ENCODE measurements at places on chromosomes 12 and 14.

DNA sequence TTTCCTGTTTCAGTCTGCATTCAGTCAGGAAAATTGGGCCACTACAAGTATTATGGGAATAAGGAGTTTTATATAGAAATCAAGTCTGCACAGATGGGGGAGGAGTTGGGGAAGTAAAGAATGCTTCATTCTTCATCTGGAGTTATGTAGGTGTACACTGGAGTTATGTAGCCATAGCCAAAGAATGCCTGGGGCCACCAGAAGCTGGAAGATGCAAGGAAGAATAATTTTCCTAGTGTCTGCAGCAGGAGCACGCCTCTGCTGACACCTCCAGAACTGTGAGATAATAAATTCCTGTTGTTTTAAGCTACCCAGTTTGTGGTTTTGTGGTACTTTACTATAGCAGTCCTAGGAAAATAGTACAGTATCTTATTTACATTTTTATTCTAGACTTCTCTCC, 333.4 kb downstream of the NELL2 start:
- no peak for DNase-seq

DNA sequence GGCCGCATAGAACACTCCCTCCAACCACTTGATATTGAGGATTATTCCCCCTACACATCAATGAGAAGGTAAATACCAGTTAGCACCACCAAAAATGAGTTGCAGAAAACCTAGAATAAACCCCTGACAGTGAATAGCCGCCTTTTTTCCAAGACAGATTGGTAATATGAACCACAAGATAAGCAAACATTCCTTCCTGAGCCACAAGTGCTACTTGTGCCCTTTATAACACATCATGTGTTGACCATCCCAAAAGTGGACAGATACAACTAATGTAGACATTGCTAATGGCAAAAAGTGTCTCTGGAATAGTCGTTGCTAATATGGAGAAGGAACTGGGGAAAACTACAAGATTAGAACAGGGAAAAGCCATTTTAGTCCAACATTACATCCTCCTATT, 17.2 kb downstream of the NOXRED1 start:
- no peak for DNase-seq

DNA sequence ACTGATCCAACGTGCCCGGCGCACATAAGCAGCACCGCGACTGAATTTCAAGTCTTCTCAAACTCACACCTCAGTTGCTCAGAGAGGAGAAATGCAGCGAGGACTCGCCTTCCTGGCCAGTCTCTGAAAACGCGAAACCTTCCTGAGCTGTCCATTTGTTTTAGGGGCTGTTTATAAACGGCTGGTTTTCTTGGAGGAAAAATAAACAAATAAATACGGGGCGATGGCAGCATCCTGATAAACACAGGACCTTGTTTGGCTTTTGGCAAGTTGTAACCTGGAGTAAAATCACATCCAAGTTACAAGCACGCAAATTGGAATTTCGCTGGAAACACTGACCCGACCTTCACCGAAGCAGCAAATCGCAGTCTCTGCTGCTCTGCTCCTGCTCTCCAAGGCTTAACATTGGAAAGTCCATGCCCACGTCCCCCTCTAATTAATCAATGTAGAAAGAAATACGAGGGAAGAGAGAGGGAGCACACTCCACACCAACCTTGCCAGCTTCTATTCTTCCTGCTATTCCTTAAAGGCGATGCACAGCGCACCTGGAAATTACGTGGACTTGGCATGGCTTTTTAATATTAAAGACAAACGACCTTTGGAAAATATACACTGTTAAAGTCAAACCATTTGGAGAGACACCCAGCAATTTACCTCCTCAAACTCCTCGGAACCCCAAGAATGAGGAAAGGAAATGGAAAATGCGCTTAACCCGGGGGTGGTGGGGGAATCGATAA, 248.8 kb downstream of the APAF1 start:
- no peak for DNase-seq

GRCh38 chr12:67827820-67828383, 161.3 kb upstream of the IFNG-AS1 start:
- no peak for DNase-seq

GRCh38 chr12:24719293-24719721, 229.6 kb downstream of the BCAT1 start:
- DNase-seq, result peak; percentile 2

DNA sequence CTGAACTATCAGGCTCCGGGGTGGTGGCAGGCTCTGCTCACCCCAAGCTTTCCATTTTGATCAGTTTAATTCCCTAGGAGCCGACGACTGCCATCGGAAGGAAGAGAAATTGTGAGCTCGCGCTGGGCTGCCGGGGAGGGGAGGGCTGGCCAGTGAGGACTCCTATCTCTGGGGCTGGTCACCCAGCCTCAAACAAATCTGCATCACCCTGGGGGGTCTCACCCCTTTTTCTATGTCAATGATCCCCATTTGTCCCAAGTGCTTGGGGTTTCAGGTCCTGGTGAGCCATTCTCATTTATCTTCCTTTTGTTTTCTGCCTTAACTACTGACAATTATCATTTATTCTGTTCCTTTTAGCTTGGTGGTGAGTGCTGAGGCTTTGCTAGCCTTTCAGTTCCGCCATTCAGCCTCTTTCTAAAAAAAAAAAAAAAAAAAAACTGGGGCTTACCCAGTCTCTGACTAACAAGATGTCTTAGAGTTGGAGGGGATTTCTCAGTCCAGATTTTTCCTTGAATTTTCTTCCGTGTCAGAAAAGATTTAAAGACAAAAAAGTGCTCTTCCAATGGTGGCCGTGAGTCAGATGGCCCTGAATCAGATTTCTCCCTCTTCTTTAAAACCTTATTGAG, 22.8 kb upstream of the USP44 start:
- no peak for DNase-seq

GRCh38 chr14:96095058-96095457, 55.9 kb downstream of the C14orf132 start:
- DNase-seq, result no peak

- no peak for DNase-seq
Measured at GRCh38 chr14:50775357-50775756, 55.6 kb downstream of the NIN start.

DNA sequence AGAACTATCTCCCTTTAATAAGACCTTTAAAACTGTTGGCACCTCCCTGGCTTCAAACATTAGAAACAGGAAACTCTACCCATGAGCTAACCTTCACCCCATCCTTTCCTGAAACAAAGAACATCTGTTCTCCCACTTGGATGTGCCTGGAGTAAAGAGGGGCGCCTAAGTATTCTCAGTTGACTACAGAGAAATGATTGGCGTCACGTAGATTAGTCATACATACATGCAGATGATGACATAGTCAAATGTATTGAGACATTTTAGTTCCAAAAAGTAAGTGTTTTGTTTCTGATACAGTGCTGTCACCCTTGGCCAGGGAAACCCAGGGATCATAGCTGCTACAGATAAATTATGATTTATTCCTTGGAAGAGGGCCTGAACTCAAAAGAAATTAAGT, 260.0 kb upstream of the PLEKHG7 start:
- DNase-seq, result no peak

DNA sequence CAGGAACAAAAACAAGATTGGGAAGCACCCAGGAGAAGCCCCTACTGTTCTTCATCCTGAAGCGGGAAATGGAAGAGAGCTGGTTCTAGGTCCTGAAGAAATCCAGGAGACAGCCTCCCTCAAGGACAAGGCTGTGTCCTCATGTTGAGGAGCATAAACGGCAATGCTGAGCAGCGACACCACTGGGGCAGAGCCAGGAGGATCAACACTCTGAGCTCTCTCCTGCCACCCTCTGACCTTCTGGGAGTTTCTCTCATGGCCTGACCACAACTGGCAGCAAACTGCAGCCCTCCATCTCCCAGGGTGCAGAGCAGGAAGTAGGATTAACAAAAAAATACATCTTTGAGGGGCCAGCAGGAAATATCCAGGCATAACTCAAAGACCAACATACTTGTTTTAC, 1292.2 kb upstream of the TMEM132C start:
- DNase-seq, result no peak

DNA sequence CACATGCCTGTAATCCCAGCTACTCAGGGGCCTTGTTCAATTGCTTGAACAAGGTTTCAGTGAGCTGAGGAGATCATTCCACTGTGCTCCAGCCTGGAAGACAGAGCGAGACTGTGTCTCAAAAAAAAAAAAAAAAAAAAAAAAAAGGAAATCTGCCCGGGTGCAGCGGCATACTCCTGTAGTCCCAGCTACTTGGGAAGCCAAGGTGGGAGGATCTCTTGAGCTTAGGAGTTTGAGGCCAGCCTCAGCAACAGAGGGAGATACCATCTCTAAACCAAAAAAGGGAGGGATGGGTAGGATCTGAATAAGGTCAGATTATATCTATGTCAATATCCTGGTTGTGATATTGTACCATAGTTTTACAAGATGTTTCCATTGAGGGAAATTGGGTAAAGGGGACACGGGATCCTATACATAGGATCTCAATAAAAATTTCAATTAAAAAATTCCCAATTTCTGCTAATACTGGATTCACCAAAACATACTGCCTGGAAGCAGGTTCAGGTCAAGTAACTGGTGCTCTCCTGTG, 76.4 kb downstream of the BORCS5 start:
- no peak for DNase-seq

- DNase-seq, result no peak
Measured at GRCh38 chr14:92121207-92121669, 268 bp downstream of the NDUFB1 start.

- no peak for DNase-seq
Measured at GRCh38 chr12:1383758-1384157, 210.6 kb downstream of the FBXL14 start.

All from stimulated activated CD8-positive, alpha-beta memory T cell treated with anti-CD3 and anti-CD28 coated beads, Interleukin-4, amount 100 ng/mL, for 1 hour (primary cell).